Mammary epithelial cell (primary cell): ENCODE measurements at places on chromosomes 13 and 19.

GRCh38 chr13:74066937-74067336, 67.3 kb downstream of the KLF12 start:
- DNase-seq, result no peak

DNA sequence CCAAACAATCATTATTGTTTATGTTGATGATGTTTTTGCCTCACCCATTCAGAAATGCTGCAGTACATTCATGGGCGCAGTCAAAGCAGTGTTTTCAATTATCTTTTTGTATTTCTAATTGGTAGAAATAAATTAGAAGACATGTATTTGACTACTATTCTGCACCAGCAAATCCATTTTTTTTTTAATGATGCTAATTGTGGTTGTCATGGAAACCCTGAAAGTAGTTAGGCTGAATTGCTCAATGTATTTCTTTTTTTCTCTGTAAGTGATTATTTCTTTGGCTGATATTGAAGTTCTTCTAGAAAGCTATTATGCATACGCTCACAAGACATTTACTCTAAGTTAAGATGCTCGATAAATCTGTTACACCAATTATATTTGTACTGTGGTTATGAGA, 101.2 kb downstream of the RFC3 start:
- no peak for DNase-seq

GRCh38 chr19:17948931-17949930, 16.4 kb downstream of the CCDC124 start:
- no peak for DNase-seq

DNA sequence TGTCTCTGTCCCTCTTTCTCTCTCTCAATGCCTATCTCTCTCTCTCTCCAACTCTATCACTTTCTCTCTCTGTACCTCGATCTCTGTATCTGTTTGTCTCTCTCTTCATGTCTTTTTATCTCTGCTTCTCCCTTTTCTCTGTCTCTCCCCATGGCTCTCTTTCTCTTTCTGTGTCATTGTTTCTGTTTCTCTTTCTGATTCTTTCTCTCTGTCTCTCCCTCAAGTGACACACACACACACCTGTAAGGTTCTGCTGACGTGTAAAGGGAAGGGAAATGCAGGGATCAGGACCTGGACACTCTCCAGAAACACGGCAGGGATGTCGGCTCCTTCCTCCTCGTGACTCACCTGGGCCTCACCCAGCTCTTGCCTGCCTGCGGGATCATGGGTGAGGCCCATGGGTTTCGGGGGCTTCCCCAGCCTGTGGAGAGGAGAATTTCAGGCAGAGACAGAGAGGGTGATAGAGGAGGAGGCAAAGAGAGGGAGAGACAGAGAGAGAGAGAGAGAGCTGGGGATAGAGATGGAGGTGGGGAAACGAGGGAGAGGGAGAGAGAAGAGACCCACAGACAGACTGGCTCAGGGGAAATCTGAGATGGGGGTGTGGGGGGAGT, 5.4 kb upstream of the PLAUR start:
- peak; percentile 100 for DNase-seq

- DNase-seq, result no peak
These were observed 381.7 kb upstream of the ZNF507 start for GRCh38 chr19:31963746-31964145.

DNA sequence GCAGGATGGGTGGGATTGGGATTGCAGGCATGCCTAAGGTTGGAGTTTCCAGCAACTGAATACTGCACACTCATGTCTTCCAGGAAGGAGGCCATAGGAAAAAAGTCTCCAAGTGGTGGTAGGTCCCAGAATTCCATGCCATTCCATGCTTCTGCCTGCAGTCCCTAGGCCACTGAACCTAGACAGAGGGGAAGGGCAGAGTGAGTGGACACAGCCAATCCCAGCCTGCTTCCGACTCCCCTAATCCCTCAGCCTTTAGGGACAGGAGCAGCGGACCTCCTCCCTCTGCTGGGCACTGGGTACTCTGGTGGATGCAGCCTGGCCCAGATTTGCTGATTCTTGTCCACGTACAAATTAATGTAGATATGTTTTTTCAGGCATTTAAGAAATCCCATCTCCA, 17.0 kb downstream of the VSTM2B start:
- DNase-seq, result no peak

DNA sequence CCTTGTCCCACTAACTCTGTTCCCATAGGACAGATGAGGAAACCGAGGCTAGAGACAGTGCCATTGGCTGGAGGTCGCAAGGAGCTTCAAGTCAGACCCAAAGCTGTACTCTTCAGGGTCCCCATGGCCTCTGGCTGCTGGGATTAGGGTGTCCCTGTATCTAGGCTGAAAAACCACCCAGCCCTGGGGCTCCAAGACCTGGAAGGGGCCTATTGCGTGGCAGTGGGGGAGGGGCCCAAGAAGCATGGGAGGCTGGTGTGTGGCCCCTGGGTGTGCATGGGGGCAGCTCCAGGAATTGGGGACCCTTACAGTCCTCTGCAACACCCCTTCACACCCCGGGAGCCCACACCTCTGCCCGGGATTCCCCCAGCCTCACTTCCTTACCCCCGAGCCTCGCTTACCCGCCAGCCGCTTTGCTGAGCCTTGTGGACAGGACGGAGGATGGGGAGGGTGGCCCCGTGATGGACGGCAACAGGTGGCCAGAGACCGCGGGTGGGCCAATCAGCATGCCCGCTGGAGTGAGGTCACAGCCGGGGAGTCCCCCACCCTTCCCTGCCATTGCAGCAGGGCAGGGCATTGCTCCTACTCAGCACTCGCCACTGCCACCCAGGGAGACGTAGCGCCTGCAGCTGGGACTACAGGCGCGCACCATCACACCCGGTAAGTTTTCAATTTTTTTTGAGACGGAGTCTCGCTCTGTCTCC, at the start of gene JSRP1:
TSS of gene JSRP1 (minus strand) at position 436 of the 704 bp plus-strand sequence. CDS start 1,103 bp downstream, outside the sequence.
- no peak for DNase-seq

DNA sequence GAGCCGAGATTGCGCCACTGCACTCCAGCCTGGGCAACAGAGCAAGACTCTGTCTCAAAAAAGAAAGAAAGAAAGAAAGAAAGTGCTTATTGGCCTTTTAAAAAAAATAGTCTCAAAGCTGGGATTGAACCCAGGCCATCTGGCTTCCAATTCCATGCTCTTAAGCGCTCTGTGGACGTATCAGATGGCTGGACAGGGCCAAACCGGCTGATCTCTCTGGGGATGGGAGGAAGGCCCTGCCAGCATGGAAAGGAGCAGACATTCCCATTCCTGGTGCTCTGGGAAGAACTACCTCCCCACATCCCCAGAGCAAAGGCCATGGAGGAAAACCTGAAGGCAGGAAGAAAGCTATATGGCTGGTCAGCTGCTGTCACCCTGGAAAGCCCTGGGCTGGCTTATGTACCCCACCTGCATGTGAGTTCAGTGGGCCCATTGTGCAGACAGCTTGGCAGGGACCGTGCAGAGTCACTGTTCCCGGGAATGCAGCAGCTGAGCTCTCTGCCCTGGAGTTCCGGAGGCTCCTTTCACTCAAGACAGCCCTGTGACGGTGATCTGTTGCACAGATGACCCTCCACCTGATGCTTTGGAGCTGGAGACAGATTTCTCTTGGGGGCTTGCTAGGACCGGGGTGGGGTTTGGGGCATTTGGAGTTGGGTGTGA, 84.3 kb downstream of the SIPA1L3 start:
- no peak for DNase-seq

DNA sequence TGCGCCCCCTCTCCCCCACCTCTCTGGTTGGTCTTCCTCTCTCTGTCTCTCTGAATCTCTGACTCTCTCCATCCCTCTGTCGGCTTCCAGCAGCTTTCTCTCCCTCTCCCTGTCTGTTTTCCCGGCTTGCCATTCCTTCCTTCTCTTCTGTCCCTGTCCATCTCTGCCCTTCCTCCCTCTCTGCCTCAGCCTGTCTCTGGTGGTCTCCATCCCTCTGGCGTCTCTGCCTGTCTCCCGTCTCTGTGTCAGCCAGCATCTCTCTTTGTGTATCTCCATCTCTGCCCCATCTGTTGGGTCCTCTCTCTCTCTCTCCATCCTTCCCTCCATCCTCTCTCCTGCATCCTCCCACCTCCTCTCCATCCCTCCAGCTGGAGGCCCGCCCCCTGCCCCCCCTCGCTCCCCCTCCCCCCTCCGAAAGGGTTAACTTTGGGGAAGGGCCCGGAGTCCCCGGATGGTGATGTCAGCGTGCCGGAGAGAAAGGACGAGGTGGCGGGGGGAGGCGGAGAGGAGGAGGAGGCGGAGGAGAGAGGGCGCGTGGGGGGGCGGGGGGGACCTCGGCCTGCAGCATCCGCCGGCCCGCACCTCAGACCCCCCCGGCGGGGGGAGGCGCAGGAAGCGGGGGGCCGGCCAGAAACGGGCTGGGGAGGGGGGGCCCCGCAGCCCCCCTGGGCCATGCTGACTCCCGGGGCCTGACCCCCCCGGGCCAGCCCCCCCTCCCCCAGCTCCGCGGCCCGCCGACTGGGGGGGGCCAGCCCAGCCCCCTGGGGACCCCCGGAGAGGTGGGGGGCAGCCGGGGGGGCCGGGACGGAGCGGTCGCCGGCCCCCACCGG, at the start of gene BRSK1:
TSS of gene BRSK1 (plus strand) at position 450 of the 830 bp plus-strand sequence. CDS start 446 bp downstream, outside the sequence.
- DNase-seq, result no peak

GRCh38 chr13:88074794-88075510, 403.8 kb downstream of the SLITRK5 start:
- DNase-seq, result no peak

- no peak for DNase-seq
These were observed 11.0 kb downstream of the CYTH2 start for GRCh38 chr19:48480183-48480557.

GRCh38 chr19:18840288-18841267, 8.8 kb downstream of the UPF1 start:
- no peak for DNase-seq

- DNase-seq, result no peak
These were observed 20.8 kb upstream of the CASP14 start for GRCh38 chr19:15028490-15028889.

- peak; percentile 97 for DNase-seq
These were observed 212.5 kb upstream of the IRS2 start for GRCh38 chr13:109998684-109999533.

DNA sequence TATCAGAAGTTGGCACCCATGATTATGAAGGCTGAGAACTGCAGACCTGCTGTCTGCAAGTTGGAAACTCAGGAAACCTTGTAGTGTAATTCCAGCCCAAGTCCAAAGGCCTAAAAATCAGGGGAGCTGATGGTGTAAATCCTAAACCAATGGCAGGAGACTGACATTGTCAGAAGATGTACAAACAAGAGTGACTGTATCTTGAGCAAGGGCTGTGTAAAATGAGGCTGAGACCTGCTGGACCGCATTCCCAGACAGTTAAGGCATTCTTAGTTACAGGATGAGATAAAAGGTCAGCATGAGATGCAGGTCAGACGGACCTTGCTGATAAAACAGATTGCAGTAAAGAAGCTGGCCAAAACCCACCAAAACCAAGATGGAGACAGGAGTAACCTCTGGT, 147.7 kb downstream of the COG6 start:
- DNase-seq, result peak; percentile 5

- no peak for DNase-seq
These were observed 13.4 kb upstream of the EEF1AKMT1 start for GRCh38 chr13:20787180-20787579.

DNA sequence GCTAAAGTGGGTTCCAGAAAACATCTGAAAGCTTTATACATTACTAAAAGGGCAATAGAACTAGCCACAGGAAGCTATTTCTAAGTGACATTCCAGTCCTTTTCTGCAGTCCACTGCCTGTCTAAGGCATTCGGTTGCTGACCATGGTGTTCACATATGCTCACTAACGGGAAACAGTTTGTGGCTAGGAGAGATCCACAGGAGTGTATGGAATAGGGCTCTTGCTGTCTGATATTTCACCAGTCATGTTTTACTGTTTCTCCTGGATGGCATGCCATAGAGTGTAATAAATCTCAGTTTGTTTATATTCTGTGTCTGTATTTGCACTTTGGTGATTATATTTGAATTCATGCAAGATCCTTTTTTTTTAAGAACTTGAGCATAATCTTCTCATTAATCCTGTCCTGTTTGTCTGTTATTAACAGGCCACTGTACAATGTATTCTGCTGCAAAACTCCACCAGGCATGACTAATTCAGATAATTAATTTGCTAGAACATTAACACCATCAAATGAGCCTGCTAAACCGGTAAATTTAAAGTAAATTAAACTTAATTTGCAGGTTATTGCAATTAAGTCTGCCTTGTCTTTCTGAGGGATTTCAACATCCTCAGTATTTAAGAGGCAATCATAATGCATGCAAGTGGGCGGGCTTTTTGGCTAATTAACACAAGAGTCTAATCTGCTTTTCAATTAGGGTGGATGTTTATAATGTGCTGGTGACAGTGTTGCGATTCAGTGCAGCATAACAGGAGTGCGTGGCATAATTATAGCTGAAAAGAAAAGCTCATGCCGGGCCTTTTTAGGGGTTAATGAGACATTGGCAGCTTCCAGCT, 201.3 kb downstream of the POU4F1 start:
- DNase-seq, result no peak

GRCh38 chr19:1045247-1045603, 5.3 kb downstream of the ABCA7 start:
- peak; percentile 51 for DNase-seq

DNA sequence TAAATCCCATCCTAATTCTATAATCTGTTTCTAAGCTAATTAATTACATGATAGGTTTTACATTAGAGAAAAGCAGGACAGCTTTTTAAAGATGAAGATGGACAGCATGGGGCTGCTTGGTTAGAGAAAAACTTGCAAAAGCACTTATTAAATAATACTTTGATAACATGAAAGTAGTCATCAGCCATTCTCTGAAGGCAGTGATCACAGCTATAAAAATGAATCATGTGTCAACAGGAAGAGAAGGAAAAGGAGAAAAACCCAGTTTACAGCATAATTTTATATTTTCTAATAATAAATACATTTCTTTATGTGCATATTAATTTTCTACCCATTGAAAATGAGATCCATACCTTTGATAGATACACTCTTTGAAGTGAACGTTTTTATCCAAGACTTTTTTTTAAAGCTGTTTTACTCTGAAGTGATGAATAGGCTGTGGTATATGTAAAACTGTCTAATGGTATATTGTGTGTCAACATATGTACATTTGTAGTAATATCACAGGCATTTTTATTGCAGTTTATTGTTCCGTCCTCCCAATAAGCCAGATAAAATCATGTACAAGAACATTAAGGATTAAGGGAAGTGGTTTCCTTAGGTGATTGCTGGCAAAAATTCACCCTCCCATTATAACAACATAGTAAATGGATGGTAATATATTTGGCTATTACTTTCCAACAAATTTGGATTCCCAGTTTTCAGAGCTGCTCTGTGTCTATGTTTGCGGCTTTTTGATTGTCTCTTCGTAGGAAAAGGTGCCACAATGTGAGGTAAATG, 1.3 kb upstream of the KLF5 start:
- no peak for DNase-seq

- no peak for DNase-seq
These were observed 16.8 kb upstream of the RAB20 start for GRCh38 chr13:110578363-110578762.

- DNase-seq, result no peak
These were observed 40.7 kb downstream of the PCCA start for GRCh38 chr13:100129605-100130004.

- no peak for DNase-seq
These were observed 81.1 kb downstream of the DOCK9 start for GRCh38 chr13:98896868-98897144.

DNA sequence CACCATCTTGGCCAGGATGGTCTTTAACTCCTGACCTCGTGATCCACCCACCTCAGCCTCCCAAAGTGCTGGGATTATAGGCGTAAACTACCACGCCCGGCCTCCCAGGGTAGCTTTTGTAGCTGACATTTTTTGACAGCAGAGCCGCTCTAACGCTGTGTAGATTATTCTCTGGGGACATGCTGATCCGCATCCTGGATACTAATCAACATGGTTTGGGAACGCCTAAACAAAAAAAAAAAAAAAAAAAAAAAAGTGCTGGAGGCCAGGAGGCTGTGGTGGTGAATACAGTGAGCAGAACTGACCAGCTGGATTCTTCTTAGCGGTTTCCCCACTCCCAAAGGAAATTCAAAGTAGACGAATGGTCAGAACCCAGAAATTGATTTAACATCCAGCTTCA, 5.1 kb downstream of the LONP1 start:
- DNase-seq, result no peak
